ENCODE measurements at places on chromosomes 6 and 20.

DNA sequence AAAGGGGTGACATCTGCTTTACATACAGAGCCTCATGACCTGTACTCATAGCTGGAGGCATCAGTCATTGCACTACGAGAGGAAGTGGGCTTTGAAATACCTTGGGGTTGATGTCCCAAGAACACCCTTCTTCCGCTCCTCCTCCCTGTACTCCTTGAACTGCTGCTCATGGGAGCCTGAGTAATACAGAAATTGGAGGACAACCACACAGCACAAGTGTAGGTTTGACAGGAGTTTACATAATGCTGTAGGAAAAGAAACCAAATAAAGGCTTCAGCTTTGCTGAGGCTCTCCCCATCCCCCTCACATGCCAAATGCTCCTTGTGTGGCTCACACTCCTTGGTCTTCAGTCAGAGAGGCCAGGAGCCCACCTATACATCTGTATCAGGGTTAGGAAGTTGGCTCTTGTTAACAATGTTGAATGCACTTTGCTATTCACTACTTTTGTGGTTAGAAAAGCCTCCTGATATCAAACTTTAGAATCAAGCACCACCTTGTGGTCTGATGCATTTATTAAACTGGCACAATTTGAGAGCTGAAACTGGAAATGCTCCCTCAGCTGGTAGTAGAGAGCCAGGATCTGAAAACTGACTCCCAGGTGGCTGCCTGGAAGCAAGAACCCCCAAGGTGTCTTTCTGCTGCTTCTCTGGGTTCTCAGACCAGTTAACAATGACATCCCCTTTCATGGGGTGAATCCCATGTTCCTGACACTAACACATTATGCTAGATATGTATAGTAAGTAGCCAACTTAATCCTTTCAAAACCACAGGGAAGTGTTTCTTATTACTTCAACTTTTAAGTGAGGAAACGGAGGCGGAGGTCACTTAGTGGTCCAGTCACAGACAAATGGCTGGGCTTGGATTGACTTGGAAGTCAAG is 56.2 kb upstream of the EDN1 start:
- DNase-seq, result no peak

GRCh38 chr6:76881414-76881813 is 581.9 kb downstream of the HTR1B start:
- no peak for DNase-seq

GRCh38 chr6:85406641-85407075 is 43.2 kb upstream of the NT5E start:
- DNase-seq, result no peak

DNA sequence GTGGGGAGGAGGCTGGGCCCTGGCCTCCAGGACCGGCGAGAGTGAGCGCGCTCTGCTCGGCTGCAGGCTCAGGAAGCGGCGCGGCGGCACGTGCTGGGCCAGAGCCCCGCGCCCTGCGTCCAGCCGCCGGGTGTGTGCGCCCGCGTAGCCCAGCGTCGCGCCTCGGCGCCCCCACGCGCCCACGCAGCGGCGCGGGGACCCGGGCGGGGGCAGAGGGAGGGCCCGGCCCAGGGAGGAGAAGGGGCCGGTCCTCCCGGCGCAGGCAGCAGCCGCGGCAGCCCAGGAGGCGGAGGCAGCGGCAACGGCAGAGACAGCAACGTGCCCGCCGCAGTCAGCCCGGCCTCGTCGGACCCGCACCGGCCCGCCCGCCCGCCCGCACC is at the start of gene EYA2:
TSS of gene EYA2 (plus strand) at position 265 of the 380 bp plus-strand sequence. CDS start 95,168 bp downstream, outside the sequence.
- no peak for DNase-seq

DNA sequence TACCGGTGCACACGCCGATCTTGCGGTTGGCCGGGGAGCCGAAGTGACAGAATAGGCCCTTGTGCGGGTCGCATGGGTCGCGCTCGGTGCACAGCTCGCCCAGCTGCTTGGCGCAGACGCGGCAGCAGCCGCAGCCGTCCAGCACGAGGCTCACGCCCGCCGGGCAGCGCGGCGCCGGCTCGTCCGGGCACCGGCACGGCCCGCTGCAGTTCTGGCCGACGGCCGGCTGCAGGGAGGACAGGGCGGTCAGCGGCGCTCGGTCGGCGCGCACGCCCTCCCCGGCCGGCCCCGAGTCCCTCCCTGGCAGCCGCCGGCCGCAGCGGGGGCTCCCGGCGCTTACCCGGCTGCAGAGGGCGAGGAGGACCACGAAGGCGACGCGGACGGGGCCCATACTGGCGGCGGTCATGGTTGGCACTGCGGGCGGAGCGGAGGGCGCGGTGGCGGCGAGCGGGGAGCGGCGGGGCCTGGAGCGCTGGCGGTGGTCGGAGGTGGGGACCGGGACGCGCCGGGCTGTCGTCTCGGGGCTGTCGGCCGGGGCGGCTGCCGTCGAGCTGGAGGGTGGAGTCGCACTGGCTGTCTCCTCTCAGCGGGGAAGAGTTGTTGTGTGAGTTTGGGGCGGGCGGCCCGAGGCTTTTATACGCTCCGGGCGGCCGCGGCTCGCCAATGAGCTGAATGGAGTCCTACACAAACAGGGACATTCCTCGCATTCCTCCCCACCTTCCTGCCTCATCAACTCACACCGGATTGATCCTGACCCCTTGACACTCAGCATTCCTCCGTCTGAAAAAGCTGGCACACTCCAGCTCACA is at the start of gene CCN2:
TSS of gene CCN2 (minus strand) at position 606 of the 809 bp plus-strand sequence. CDS start at position 406, 200 bp downstream.
- no peak for DNase-seq

DNA sequence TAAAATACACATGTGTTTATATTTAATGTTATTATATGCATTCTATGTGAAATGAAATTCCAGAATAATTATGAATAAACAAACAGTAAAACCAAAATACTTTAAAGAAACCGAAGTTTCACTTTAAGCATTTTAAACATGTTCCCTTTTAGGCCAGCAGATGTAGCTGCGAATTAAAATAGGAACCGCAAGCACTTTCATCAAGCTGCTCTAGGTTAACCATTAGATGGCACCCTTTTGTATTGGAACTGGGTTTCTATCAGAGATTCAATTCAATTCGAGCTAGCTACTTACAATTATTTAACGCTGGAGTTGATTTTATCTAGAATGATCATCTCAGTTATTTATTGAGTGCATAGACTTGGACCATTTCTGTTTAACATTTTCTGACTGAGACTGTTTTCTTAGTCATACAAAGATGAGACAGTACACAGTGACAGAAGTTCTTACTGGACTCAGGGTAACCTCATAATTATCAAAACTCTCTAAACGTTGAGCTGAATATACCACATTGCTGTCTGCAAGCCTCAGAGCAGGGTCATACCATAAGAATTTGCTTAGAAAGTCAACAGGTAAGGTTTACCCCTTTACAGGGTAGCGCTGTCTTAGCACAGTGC is 8.5 kb downstream of the TMEM242 start:
- no peak for DNase-seq

DNA sequence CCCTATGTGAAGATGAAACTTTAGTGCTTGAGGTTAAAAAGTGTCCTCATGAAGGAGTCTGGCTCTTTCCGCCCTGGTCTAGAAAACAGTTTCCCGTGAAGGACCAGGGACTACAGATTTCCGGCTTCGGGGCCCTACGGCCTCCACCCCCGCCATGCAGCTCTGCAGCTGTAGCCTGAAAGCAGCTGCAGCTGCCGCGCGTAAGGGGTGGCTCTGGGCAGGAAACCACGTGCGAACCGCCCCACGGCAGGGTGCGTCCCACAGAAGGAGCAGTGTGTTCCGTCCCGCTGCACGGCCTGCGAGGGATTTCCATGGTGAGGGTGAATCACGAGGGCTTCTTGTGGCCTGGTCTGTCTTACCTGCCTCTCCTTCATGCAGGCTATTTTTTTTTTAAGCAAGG is 117.0 kb downstream of the ERMARD start:
- DNase-seq, result peak; percentile 28

- DNase-seq, result no peak
These were observed 8.2 kb downstream of the ARHGAP40 start for GRCh38 chr20:38609815-38610214.

DNA sequence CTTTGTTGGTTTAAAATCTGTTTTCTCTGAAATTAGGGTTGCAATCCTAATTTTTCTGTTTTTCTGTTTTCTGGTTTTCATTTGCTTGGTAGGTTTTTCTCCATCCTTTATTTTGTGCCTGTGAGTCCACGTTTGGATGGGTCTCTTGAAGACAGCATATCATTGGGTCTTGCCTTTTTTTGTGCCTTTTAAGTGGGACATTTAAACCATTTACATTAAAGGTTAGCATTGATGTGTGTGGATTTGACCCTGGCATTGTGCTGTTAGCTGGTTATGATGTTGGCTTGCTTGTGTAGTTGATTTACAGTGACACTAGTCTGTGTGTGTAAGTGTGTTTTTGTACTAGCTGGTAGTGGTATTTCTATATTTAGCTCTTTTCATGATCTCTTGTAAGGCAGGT is 28.0 kb upstream of the CST5 start:
- no peak for DNase-seq

DNA sequence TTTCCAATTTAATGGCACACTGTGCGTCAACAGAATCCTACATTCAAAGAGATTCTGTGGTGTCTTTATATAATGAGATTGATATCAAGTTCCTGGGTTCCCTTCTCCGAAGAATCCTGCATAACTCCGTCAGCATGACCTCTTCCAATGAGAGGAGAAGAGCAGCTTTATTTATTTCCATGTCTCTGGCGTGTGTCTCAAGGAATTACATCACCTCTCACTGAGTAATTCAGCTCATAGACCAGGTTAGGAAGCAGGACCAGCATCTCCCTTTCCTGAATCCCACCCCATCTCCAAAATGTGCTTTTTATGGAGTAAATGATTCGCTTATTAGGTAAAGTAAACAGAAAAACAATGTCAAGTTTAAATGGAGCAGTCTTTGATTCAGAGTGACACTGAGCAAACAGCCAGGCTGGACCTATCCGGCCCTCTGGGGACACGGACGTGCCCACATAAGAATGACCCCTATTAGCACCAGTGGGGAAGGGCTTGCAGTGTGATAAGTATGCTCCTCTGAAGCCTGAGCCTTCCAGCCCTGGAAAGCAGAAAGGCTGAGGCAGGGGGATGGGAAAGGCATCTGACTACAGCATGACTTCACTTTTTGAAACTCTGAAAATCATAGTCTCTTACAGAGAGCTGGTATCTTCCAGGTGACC is 165.2 kb downstream of the CLIC5 start:
- no peak for DNase-seq

GRCh38 chr20:10618611-10619245 is 55.1 kb downstream of the JAG1 start:
- no peak for DNase-seq

DNA sequence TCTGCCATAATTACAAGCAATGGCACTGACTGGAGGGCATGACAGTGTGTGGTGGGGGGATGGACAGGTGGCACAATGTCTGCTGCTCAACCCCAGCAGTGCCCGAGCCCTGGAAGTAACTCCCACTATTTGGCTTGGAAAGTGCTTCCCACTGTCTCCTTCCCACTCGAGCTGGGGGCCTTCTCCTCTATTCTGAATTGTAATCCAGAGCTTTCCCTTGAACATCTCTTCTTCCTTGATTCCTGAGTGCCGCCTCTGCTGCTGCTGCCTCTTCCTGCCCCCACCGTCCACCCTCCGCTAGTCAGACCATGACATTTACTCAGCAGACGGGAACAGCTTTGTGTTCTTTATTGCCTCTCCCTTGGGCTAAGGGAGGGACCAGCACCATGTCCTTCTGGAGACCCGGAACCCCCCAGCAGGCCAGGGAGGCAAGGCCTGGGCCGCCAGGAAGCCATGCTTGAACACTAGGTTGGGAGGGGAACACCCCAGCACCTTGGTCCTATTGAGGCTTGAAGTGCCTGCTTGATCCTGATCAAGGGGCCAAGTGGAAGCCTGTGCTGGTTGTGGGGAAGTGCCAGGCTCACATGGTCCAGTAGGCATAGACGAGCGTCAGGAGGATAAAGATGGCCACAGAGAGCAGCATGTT is 17.0 kb downstream of the CCDC167 start:
- no peak for DNase-seq

- DNase-seq, result no peak
These were observed 139.2 kb downstream of the AHI1 start for GRCh38 chr6:135358251-135358821.

GRCh38 chr20:21947406-21947805 is 241.9 kb downstream of the PAX1 start:
- no peak for DNase-seq

GRCh38 chr6:62298745-62299392 is 12.8 kb upstream of the KHDRBS2 start:
- no peak for DNase-seq

All from activated naive CD4-positive, alpha-beta T cell (primary cell).